ENCODE measurements at places on chromosomes 3 and 15.

GRCh38 chr15:65676123-65676522 lies 54.4 kb downstream of the SLC24A1 start:
- DNase-seq = no peak

GRCh38 chr15:36797128-36797527 lies 217.7 kb downstream of the CDIN1 start:
- no peak for DNase-seq

DNA sequence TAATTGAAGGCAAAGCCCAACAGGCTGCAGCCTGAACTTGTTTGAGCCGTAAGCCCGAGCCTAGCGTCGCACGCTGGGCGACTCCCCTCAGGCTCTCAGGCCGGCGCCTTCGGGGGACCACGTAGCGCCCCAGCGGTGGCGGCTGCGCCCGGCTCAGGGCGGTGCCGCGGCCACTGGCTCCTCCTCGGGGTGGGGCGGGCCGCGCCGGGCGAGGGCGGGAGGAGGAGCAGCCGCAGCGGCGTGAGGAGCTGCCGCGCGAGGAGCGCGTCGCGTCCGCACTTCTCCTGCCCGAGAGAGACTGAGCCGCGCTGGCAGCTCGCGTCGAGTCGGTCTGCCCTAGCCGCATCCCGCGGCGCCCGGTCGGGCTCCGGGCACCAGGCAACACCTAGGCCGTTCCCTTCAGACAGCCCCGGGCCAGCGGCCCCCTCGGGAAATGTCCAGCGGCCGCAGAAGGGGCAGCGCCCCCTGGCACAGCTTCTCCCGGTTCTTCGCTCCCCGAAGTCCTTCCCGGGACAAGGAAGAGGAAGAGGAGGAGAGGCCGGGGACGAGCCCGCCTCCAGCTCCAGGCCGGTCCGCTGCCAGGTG lies at the start of gene CRYBG3:
CRYBG3 (plus strand) TSS at position 238 of the 585 bp plus-strand sequence; CDS start at position 434, 196 bp downstream.
- DNase-seq = peak; percentile 71

GRCh38 chr15:32099956-32100684 lies 69.8 kb downstream of the CHRNA7 start:
- no peak for DNase-seq

- no peak for DNase-seq
Measured at GRCh38 chr3:71956069-71956340, 171.1 kb upstream of the PROK2 start.
